NCI-H1930 (cell line): ENCODE measurements at places on chromosomes 13 and 19.

DNA sequence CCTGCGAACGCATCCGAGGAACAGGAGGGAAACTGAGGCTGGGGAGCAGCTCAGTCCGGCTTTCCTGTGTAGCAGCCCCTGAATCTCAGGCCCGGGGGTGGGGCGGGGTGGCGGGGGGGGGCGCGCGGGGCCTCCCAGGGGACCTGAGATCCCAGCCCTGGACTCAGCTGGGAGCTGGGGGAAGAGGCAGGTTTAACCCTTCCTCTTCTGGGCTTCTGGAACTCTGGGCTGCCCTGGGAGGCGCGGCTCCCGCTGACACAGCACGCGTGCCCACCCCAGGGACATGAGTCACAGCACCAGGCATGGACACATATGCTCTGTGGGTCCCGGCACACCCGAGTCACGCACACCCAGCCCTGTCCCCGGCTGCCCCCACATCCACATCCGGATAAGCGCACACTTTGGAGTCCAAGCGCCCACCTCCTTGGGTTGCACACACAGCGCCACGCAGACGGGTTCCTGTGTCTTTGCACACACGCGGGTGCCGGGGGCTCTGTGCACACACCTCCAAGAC lies 3.5 kb upstream of the CIRBP start:
- no peak for DNase-seq

- DNase-seq = no peak
These were observed 301.9 kb upstream of the OBI1 start for GRCh38 chr13:78960881-78961280.

DNA sequence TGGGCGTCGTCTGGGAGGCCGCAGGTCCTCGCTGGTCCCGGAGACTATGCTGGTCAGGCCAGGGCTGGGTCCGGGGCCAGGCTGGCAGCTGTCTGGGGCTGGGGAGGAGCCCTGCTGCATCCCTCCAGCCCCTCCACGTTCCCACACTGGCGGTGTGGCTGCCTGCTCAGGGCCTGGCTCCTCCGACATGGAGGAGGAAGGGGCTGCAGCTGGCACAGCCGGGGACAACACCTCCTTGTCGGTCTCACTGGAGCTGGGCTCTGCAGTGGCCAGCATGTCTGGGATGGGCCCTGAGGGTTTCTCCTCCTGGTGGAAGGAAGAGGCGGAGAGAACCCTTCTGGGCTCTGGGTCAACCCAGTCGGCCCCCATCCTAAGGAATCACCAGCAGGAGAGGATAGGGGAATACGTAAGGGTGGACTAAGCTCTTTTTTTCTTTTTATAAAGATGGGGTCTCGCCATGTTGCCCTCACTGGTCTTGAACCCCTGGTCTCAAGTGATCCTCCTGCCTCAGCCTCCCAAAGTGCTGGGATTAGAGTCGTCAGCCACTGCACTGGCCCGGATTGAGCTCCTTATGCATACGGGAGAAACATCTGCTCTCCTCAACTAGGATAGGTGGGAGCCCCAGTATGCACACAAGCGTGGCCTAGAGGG lies 806 bp downstream of the ZNF414 start:
- no peak for DNase-seq

GRCh38 chr13:109684824-109685202 lies 101.6 kb downstream of the IRS2 start:
- peak; percentile 31 for DNase-seq

GRCh38 chr19:3409346-3410064 lies 43.1 kb downstream of the NFIC start:
- no peak for DNase-seq

DNA sequence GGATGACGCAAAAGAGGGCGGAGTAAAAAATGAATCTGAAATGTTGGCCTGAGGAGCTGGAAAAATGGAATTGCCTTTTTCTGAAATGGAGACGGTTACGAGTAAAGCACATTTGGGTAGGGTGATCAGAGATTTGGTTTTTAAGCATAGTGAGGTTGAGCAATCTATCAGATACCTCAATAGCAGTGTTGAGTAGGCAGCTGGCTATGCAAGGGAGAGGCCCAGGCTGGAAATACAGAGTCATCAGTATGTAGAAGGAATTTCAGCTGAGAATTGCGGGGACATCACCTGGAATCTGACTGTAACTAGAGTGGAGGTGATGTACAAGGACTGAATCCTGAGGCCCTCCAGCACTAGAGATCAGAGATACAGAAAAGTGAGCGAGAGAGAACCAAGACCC lies 224.8 kb downstream of the LMO7 start:
- no peak for DNase-seq

GRCh38 chr13:44234566-44234965 lies 139.1 kb upstream of the SERP2 start:
- no peak for DNase-seq

GRCh38 chr19:3365836-3366752 lies at the start of gene NFIC:
Gene NFIC, plus strand, starts transcription at chr19:3366583. Its CDS starts 54 bp downstream, at chr19:3366637.
- no peak for DNase-seq

- DNase-seq = no peak
These were observed 3.7 kb upstream of the RASL11A start for GRCh38 chr13:27266917-27267316.

DNA sequence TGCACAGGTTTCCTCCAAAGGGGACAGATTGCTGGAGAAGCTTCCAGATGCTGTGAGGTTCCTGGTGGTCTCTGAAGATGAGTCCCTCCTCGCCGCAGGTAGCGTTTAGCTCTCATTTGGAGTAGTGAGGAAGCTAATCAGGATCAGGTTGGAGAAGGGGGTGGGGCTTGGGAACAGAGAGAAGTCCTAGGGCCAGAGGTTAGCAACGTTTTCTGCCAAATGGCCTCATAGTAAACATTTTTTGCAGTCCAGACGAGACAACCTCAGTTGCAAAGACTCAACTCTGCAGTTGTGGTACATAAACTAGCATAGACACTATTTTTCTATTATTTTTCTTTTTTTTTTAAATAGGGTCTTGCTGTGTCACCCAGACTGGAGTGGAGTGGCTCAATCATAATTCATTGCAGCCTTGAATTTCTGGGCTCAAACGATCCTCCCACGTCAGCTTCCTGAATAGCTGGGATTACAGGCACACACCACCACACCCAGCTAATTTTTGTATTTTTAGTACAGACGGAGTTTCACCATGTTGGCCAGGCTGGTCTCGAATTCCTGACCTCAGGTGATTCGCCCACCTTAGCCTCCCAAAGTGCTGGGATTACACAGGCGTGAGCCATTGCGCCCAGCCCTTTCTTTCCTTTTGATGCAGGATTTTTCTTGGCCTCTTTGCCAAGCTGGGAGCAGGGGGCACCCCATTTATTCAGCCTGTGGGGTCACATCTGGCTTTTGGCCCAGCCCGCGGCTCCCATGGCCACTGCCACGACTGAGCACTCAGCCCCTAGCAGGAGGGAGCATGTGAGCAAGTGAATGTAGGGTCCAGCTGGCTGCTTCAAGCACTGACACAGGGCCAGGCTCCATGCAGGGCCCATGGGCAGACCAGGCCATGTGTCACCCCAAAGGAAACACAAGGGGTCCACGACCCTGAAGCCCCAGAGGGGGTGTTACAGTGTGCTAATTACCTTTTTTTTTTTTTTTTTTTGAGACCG lies 34.4 kb upstream of the SIN3B start:
- no peak for DNase-seq

GRCh38 chr19:610801-611480 lies 21.3 kb downstream of the HCN2 start:
- no peak for DNase-seq

DNA sequence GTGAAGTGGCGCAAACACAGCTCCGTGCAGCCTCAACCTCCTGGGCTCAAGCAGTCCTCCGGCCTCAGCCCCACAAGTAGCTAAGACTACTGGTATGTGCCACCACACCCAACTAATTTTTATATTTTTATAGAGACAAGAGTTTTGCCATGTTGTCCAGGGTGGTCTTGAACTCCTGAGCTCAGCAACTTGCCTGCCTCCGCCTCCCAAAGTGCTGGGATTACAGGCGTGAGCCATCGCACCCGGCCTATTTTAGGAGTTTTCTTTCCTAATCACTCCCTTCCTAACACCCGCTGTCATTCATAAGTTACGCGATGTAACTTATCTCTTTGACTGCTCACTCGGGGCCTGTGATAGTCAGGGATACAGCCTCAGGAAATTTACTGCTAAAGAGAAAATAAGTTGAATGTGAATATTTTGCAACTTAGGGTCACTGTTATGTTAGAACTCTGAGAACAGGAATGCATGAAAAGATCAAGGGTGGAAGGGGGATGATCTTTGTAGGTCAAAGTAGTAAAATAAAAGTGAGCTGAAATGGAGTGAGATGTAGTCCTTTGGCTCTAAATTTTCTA lies 140.3 kb downstream of the DCT start:
- no peak for DNase-seq

GRCh38 chr13:31385540-31385939 lies 185.8 kb downstream of the B3GLCT start:
- DNase-seq = no peak

DNA sequence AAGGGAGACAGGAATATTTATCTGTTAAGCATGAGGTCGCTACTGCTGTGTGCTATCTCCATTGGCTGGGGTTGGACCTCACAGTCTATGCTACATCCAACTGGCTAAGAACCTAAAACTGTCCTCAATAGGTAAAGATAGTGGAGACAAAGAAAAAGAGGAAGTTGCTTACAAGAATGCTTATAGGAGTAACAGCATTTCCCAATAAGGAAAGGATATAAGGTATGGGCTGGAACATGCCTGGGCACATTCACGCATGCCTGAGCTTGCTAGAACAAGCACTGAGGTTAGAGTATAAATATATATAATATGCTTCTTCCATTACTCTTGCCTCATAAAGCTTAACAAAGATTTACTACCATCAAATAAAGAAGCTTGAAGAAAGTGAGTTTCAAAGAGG lies 47.9 kb upstream of the CEACAM21 start:
- no peak for DNase-seq

GRCh38 chr13:95714142-95714832 lies 37.3 kb downstream of the DNAJC3 start:
- no peak for DNase-seq

- DNase-seq = peak; percentile 22
These were observed 201.0 kb upstream of the RXFP2 start for GRCh38 chr13:31538067-31539042.

DNA sequence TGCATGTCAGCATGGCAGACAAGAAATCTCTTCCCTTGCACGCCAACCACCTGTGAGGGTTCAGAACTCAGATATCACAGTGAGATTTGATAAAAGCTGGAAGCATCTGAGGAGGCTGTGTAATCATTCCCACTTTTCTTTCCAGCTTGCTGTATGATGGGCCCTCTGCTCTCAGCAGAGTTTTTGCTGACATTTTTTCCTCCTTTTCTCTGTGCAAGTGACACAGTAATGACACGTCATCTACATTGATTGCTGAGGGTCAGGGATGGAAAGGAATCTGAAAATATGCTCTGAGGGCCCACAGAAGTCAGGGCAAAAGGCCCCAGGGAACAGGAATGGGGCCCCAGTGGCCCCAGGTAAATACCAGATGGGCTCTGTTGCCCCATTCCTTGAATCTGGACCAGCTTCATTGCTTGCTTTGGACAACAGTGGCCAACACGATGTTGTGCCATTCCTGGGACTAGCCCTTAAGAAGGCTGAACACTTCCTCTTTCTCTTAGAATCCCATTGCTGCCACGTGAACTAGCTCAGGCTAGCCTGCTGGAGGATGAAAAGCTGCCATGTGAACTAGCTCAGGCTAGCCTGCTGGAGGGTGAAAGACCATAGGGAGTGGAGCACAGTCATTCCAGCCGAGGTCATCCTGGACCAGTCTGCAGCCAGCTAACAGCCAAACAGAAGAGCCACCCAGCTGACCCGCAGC lies 68.2 kb downstream of the CACNA1A start:
- DNase-seq = no peak

- DNase-seq = no peak
These were observed 110.2 kb downstream of the RAP2A start for GRCh38 chr13:97544031-97544765.

- DNase-seq = no peak
These were observed 155.4 kb downstream of the DCT start for GRCh38 chr13:94323764-94324758.

DNA sequence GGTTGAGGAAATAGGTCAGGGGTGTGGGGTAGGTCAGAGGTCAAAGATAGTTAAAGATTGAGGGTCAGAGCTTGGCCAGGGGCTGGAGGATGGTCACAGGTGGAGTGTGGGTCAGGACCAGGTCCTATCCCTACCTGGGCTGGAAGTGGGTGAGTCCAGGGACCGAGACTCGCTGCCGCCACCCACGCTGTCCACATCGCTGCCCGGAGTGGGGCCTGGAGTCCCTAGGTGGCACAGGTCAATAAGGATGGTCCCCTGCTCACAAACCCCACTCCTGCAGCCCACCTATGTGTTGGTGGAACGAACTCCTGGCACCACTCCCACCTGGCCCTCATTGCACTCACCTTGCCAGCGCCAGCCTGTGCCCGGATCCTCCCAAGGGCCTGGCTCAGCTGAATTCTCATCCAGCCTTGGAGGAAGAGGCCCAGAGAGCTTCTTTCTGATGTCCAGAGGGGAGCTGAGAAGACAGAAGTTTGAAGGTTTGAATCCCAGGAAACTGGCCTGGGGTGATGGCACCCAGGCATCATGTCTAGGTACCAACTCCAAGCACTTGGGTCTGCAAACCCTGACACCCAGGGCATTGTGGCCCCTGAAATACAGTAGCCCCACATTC lies 6.8 kb downstream of the GMIP start:
- DNase-seq = no peak

DNA sequence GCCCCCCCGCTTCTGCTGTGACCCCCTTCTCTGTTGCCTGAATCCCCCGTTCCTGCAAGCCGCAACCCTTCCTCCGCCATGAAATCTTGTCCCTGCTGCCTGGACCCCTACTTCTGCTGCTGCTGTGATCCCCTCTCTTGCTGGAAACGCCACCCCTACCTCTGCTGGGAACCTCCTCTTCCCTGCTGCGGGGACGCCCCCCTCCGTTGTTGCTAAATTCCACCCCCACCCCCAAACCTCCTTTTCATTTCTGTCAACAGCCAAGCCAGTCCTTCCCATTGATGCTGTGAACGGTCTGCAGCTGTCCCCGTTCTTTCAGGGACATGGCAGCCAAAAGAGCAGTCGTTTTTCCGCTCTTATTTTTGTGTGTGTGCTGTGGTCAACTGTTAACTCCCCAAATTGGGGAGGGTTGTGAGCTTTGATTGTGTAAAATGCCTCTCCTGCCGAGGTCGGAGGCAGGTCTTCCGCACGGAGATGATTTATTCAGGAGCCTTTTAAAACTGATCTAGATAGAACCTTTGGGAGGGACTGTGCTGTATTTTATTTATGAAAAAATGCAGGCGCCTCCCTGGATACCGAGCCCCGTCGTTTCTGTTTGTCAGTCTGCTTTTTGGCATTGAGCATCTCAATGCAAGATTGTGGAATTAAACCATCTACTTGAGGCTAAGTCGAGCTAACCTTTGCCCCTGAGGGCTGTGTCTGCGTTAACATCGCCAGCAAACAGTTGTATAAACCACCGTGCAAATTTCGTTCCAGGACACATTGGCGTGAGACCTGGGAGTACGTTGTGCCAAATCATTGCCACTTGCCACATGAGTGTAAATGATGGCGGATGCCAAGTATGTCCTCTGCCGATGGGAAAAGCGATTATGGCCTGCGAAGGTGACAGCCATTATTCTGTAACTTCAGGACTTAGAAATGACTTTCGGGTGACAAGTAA lies 27.9 kb upstream of the NDUFS7 start:
- DNase-seq = no peak
